ENCODE measurements at places on chromosomes 2 and 18.

GRCh38 chr2:20622296-20622686 is 28.6 kb downstream of the HS1BP3 start:
- no peak for DNase-seq

GRCh38 chr2:68536000-68536399 is 68.6 kb downstream of the APLF start:
- no peak for DNase-seq

DNA sequence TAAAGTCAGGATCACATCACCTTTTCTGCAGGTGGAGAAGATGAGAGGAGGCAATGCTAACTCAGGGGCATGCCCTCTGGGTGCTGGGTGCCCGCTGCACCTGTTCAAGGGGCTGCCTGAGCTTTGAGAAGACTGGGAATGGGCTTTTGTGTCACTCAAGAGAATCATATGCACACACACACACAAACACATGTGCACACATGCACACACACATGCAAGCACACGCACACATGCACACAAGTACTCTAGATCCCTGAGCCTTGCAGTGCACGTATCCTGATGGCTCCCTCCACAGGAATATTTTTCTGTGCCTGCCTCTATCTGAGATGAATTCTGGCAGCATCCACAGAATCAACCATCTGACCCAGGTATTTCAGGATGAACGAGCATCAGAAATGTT is 110.0 kb upstream of the TEX51 start:
- no peak for DNase-seq

- no peak for DNase-seq
Observed at GRCh38 chr2:171046048-171046560, 114.6 kb downstream of the TLK1 start.

DNA sequence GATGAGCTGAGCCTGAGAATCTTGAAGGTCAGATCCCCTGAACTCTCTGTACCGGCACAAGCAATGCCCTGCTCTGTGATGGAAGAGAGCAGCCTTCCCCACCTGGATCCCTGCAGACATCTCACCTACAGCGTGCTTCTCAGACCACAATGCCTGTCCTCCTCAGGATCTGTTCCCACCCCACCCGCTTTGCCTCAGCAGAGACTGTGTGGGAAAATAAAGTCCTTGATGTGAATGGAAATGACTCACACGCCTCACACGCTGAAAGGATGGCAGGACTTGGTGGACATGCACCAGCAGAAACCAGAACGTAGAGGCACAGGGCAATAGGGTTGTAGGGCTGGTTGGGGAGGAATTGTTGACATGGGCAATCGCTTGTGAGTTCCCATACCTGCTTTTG is 117.9 kb upstream of the POU3F3 start:
- no peak for DNase-seq

GRCh38 chr2:145598434-145598833 is 1078.5 kb upstream of the ZEB2 start:
- no peak for DNase-seq

- DNase-seq = no peak
Observed at GRCh38 chr18:58512648-58513588, 116.0 kb downstream of the ALPK2 start.

GRCh38 chr2:6828299-6828584 is 37.5 kb downstream of the CMPK2 start:
- peak; percentile 36 for DNase-seq

- no peak for DNase-seq
Observed at GRCh38 chr2:109677835-109678580, 63.8 kb downstream of the SOWAHC start.

DNA sequence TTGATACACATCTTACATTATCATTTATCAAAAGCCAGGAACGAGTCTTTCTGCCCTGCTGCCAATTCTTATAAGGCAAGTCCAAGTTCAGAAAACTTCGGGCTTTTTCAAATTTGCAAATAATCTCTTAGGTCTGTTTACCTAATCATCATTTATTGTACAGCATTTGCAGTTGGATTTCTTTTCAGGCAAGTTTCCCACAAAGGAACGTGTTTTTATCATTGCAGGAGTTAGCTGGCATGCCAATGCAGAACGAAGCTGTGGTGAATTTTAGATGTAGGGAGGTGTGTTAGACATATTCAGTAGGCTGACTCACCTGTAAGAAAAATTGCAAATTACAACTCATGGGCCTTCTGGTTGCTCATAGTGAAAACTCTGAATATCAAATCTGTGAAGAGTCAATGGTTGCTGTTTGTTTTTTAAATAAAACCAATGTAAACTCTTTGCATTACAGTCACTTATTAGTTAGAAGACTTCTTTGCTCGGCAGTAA is 209.6 kb downstream of the SRBD1 start:
- DNase-seq = no peak

GRCh38 chr2:159912580-159912979 is 114.6 kb upstream of the CD302 start:
- DNase-seq = no peak

DNA sequence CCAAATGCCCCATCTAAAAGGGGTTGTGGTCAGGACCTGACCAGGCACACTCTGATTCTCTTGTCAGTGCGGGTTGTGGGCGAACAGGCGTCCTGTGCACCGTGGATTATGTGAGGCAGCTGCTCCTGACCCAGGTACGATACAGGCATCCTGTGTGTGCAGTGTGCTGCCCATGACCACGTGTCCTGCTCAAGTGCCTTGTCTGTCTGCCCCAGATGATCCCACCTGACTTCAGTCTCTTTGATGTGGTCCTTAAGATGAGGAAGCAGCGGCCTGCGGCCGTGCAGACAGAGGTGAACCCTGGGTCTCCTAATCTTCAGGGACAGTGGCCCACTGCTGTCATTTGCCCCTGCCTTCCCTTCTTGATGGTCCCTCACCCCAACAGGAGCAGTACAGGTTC is 14.6 kb downstream of the PTPN18 start:
- no peak for DNase-seq

GRCh38 chr2:227503433-227504406 is 31.8 kb downstream of the AGFG1 start:
- no peak for DNase-seq

DNA sequence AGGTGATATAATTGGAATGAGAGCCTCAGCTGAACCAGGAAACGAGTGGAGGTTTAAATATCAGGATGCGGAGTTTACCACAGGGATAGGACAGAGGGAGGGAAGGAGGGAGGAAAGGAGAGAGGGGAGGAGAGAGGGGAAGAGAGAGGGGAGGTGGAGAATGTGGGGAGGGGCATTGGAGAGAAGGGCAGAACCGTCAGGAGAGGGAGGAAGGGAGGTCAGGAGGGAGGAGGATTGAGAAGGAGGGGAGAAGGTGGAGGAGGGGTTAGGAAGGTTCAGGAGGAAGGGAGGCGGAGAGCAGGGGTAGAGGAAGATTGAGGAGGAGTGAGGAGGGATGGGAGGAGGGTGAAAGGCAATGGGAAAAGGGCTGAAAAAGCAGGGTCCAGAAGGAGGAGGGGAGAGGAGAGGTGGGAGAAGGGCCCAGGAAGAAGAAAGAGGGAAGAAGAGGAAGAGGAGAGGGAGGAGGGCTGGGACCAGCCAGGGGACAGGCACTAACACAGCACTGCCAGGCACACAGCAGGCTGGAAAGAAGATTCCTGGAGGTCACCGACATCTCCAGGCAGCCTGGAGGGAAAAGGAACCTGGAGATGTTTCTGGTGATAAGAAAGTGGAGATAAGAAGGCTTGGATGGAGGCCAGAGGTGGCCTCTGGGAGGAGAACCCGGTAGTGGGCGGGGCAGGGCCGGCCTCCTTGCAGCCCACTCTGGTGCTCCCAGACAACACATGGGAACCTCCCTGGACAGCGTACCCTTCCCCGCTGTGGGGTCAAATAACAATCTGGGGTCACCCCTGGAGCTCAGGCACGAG is 176.7 kb upstream of the SMAD2 start:
- DNase-seq = no peak

- no peak for DNase-seq
Observed at GRCh38 chr18:28183418-28184078, 6.6 kb upstream of the CDH2 start.

GRCh38 chr18:36572135-36572856 is 256.5 kb downstream of the TPGS2 start:
- DNase-seq = no peak

GRCh38 chr2:165634282-165634681 is 159.8 kb downstream of the GALNT3 start:
- no peak for DNase-seq

DNA sequence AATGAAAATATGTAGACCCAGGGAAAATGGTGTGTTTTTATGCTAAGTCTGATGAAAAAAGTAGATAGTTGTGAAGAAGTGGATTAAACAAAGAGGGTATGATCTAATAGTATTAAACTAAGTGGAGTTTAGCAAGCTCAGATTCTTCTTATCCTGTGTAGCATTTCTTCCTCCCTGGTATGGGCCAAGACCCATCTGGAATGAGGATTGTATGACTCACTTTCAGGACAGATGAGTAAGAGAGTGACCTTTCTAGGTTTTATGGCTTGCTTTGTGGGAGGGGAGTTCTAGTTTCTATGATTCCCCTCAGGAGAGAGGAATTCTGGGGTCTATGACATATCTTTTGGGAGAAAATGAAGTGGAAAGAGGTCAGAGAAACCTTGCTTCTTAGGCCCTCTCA is 550.1 kb downstream of the SPAG16 start:
- DNase-seq = peak; percentile 67

- no peak for DNase-seq
Observed at GRCh38 chr2:20676353-20677215, 9.6 kb downstream of the GDF7 start.

GRCh38 chr2:173355866-173356508 is 1.3 kb downstream of the CDCA7 start:
- DNase-seq = no peak

DNA sequence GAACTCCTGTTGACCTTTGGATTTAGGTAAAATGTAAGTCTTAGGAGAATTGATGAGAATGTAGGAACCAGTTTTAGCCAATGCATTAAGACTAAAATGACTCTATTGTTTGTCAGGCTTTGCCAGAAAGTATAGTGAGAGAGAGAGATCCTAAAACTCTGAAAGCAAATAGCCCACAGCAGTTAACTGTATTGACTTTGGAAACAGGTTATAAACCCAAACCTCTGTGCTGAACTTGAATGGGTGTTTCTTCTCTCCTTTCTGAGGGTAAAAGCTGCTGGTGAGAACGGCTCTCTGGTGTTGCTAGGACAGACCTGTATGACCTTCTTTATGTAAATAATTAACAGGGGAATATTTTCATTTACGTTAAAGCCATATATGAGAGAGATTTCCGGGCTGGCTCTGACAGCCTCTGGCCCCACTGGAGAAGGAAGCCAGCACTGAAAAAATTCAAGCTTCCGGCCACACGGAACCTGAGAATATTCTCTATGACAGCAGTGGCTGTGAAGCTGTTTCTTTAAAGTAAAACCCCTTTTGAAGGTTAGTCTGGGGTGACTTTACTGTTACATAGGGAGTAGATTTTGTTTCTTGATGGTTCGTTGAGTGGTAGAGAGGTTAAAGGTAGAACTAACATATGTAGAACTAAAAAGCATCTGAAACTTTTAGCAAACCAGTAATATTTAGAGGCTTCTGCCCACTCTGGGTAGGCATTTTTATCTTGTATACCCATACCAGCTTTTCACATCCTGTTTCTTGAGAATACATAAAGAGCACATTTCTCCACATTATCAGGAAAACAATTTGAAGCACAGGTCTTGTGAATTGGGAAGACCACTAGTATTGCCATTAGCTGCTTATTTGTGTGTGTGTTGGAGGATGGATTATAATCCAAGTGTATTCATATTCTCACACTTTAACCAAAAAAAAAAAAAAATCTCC is 123.8 kb downstream of the SPTBN1 start:
- no peak for DNase-seq

GRCh38 chr18:8766559-8767293 is 61.4 kb downstream of the MTCL1 start:
- no peak for DNase-seq

GRCh38 chr2:144995482-144995881 is 475.6 kb upstream of the ZEB2 start:
- DNase-seq = no peak

DNA sequence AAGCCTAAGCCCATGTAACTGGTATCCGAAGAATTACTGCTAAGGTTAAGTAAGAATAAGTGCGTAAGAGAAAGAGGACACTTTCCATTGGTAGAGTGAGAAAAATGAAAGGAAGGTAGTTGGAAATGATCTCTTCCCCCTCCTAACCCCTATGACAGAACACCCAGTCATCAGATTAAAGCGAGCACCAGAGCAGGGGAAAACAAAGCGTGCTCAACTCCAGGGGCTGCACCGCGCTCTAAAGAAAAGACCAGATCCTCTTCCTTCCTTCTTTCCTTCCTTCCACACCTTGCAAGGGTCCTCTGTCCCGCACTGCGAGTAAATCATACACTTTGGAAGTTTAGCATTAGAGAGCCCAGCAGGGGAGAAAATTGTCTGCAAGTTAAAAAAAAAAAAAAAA is 971 bp upstream of the CDH7 start:
- DNase-seq = no peak

- no peak for DNase-seq
Observed at GRCh38 chr2:122172812-122173211, 417.4 kb downstream of the TSN start.

- DNase-seq = no peak
Observed at GRCh38 chr2:239154971-239155805, 245.6 kb downstream of the HDAC4 start.

DNA sequence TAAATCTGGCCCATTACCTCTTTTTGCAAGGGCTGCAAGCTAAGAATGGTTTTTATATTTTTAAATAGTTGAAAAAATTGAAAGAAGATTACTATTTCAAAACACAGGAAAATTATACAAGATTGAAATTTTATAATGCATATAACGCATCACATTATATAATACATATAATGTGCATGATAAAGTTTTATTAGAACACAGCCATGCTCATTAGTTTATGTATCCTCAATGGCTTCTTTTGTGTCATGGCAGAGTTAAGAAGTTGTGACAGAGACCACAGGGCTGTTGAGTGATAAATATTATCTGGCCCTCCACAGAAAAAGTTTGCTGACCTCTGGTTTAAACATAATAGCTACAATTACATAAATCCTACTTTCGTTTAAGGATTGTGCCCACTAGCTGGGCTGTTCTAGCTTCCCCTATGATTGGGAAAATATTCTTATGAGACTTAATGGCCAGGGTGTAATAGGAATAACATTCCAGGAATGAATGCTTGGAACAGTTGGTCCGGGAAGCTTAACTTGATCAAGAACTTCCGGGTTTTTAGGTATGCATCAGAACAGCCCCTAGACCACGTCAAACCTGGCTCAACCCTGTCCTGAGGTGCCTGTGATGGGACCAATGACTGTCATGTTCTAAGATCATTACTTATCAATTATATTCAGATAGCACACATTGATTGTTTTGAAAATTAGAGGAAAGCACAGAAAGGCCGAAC is 98.7 kb upstream of the LPIN2 start:
- DNase-seq = no peak

DNA sequence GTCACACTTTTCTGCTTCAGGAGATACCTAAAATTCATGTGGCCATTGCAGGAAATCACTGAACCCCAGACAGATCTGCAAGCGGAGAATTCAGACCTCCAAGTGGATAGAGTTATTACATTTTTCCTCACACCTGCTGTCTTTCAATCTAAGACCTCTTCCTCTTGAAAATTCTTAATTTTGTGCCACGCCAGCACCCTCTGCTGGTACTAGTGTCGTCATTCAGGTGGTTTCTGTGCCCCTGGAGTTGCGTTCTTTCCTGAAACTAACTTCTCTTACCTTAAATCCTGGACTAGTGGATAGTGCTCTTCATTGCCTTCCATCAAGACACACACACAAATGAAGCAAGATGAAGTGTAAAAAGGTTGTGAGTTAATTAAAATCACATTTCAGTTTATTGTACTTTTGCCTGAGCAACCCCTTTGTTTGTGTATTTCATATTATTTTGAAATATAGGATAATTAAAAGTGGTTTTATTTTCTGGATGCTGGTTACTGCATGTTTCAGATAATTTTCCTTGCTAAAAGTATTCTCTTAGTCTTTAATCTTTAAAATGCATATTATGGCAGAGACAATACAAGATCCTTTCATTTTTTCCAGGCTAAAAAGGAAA is 1.6 kb upstream of the DNER start:
- DNase-seq = no peak

Measured in fibroblast of the conjunctiva (primary cell).